ENCODE measurements at places on chromosomes 7 and 10. TPM values are rescaled to one million over a fixed set of nuclear protein-coding genes. Genes with fewer than 3 reads are reported as not detected.

Gene ETV1
- 10.7 TPM for total RNA-seq

Gene POLR2J2
- total RNA-seq: 4.2 TPM

Gene RADIL
- 0.28 TPM for total RNA-seq

Gene CCAR1
- 36.5 TPM for total RNA-seq

Gene COL17A1
- total RNA-seq: 3,130 TPM

Gene SLC39A12
- not detected for total RNA-seq

Gene TWIST1
- total RNA-seq: 2.3 TPM

Gene RAMP3
- total RNA-seq: not detected

Gene C10orf67
- 1.8 TPM for total RNA-seq

Gene HECW1
- total RNA-seq: not detected

Gene PRKAR1B
- total RNA-seq: 22.0 TPM

Gene BAG3
- 41.0 TPM for total RNA-seq

Gene METTL27
- 13.0 TPM for total RNA-seq

Gene SLC26A4
- total RNA-seq: 0.17 TPM

Gene ABLIM1
- total RNA-seq: 164 TPM

Gene ST8SIA6
- not detected for total RNA-seq

Gene CACNA2D1
- total RNA-seq: 7.0 TPM

Gene CNPY1
- total RNA-seq: not detected

Gene NPFFR1
- total RNA-seq: not detected

Gene NME8
- not detected for total RNA-seq

Gene CDNF
- total RNA-seq: 0.83 TPM

Gene EXOC4
- total RNA-seq: 91.7 TPM

Gene PLXNA4
- under 0.01 TPM for total RNA-seq

Gene CNNM1
- 0.52 TPM for total RNA-seq

Measured in mammary epithelial cell (primary cell).